Kidney epithelial cell (primary cell): ENCODE measurements at places on chromosomes 11 and 22. TPM values are rescaled to one million over a fixed set of nuclear protein-coding genes. Genes with fewer than 3 reads are reported as not detected.

DNA sequence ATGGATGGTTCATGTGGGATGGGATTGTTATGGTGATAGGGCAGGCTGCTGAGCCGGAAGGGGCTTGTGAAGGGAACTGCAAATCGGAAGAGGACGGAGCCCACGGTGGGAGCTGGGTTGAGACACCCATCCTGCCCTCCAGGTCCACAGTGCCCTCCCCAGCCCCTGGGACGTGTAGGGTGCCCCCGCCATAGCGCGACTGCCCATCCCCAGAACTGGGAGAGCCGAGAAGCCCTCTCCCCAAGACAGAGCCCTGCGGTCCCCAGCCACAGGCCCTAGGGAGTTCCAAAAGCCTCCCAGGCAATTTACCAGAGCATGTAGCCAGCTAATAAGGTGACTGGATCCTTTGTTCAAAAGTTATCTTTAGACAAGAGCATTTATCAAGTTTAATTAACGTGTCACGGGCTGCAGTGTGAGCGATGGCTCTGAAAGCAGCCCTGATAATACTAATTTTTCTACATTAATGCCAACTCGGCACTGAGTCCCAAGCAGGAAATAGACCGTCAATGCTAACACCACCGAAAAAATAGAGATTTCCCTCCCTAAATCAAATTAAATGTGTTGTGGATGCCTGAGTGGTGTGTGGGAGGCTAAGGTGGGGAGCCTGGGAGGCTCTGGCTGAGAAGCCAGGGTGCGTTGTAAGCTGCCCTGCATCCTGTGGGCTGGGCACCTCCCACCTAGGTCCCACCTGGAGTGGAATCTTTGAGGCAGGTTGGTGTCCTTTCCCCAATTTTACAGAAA is 76.8 kb upstream of the RTL6 start:
- DNase-seq = no peak

Gene OR52I2
- not detected in 2 replicates for total RNA-seq

DNA sequence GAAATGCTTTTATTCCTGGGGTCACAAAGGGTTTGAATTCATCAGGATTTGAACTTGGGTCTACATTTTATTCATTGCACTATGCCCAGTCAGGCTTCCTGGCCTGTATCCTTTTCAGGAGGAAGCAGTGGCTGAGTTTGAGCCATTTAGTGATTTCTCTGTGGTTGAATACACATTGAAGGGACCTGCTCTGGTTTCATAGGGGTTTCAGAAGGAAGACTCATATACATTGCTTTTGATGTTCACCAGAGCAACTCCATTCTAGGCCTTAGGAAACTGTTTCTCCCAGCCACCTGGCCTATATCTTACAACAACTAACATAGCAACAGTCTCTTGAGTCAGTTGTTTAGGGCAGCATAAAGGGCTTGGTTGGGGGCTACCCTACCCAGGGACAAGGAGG is 165.7 kb downstream of the INSC start:
- DNase-seq = no peak

DNA sequence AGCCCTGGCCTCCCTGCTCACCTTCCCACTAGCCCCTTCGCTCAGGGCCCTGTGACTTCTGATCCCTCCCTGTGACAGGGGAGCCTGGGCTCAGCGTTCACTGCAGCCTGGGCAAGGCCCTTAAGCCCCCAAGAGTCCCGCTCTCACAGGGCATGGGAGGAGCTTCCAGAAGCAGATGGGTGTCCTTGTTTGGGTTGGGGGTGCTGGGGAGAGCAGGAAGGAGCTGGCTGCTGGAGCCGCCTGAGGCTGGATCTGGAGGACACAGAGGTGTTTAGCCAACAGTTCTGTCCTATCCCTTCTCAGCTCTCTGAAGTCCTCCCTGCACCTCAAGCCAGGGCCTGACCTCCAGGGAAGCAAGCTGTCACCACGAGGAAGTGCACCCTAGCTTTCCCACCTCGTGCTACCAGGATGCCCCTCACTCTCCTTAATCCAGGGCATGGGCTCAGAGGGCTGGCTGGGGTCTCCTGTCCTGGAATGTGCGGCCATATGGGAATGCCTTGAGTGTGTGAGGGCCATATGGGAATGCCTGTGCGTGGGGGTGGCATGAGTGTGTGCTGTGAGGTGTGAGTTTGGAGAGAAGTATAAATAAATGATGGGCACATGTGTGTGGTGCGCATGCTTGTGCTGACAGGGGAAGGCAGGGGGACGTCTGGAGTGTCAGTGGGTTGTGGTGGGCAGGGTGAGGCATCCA is 25.0 kb upstream of the TUB start:
- no peak for DNase-seq

GRCh38 chr22:49934160-49934890 is 15.9 kb downstream of the CRELD2 start:
- no peak for DNase-seq

GRCh38 chr11:10041748-10042446 is 252.1 kb downstream of the SBF2 start:
- no peak for DNase-seq

Gene SCGB1A1
- total RNA-seq = not detected in 2 replicates
